PC-9 (cell line): ENCODE measurements at places on chromosomes 16 and 17.

GRCh38 chr17:48491527-48492273 lies 39.1 kb downstream of the HOXB1 start:
- DNase-seq, result no peak

GRCh38 chr16:59113004-59113670 lies 379.0 kb upstream of the GOT2 start:
- no peak for DNase-seq

- no peak for DNase-seq
Observed at GRCh38 chr16:67945392-67945933, 1.5 kb upstream of the LCAT start.

DNA sequence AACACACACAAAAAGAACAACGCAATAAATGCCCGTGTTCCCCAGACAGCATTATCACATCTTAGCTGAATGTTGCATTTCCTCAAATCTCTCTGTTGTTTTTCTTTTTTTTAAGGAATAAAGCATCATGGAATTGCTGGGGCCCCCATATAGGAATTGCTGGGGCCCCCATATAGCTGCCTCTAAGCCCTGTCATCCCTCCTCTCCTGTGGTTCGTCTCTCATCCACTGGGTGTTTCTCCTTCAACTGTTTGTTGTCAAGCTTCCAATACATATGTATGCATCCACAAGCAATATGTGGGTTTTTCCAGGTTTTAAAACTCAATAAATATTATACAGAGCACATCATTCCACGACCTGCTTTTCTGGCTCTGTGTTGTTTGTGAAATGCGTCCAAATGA lies 43.2 kb downstream of the HSBP1 start:
- no peak for DNase-seq

DNA sequence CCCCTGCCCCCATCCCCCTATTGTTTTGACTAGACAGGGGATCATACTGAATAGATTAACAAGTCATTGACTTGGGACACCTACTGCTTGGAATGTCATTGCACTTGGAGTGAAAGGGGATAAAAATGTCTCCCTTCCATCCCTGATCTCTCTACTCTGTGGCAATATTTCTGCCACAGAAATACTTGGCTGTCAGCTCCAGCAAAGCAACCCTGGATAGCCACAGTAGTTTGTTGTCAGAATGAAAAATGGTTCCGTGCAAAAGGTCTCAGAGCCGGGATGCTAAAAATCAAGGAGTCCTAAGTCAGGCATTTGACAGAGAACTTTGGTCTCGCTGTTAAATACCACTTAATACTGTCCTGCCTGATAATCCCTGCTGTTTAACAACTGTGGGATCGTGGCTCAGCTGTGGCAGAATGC lies 722.0 kb upstream of the SOX9 start:
- DNase-seq, result no peak

DNA sequence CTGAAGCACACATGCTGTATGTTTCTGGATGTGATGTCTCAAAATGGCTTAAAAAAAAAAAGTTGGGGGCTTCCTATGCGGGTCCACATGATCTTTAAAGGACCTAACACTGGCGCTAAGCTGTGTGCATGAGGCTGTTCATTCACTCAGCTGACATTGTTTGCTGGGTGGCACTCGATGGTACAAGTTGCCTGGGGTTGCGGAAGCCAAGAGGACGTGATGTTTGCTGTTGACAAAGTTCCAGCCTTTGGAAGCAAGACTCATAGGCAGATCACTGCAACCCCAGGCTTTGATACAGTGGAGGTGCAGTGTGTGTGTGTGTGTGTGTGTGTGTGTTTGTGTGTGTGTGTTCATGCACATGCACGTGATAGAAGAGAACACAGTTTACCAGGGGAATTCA lies 29.5 kb upstream of the DNAI2 start:
- no peak for DNase-seq
